Left lung (tissue), 14 donors: ENCODE measurements at places on chromosomes 6 and 20.

DNA sequence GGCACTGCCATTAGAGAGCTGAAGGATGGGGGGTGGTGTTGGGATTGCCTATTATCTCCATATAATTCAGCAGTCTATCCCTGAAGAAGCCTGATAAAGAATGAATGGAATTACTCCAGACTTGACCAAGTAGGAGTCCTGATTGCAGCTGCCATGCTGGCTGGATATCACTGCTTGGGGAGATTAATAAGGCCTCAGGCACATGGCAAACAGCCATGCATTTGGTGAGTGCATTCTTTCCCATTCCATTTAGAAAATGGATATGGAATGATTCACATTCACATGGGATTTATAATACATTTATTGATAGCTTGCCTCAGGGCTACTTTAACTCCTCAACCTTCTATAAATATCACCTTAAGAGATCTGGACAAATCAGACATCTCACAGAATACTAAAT lies 49.6 kb upstream of the HLA-A start:
- no peak for DNase-seq

- DNase-seq, result no peak
Measured at GRCh38 chr6:36697481-36697903, at the start of gene RAB44. TSS of gene RAB44 (plus strand) at chr6:36697826. CDS start at chr6:36704236, 6,410 bp downstream.

DNA sequence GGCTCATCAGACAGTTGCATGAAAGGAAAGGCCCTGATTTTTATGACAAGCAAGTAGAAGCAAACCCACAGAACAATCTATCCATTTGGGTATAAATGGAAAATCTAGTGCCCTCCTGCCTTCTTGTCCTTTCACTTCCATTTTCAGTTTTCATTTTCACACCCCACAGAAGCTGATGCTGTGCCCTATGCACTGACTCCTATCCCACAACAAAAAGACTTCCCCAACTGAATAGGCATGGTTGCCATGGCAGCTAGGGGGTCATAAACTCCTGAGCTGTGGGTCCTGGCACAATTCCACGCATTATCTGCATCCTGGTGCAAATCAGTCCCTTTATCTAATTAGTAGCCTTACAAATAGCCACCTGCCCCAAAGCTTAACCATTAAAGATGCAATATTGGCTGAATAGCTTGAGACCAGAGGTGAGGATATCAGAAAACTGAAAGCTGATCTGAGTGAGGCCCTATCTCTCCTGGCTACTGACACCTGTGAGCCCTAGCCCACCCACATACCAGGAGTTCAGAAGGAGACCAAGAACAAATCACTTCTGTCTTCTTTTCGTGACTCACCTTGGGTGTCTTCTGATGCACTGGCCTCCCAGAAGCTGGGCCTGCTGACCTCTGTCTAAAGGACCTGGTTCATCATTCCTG lies 34.9 kb upstream of the HEY2 start:
- DNase-seq, result no peak

DNA sequence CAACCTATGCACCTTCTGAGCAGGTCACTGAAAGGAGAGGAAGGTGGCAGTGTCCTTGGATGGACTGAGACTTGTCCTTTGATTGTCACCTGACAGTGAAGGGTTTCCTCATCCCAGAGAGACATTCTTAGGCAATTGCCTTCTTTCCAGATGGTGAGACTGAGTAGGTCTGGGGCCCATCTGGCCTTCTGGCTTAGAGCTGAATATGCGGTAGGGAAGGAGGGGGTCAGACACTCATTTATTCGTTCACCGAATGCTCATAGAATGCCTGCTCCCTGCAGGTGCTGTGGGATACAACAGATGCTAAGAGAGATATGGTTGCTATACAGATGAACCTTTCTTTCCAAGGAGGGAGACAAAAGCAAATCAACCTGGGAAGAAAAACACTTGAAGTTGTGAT lies 76.8 kb downstream of the BMP6 start:
- no peak for DNase-seq

- no peak for DNase-seq
Measured at GRCh38 chr6:134177236-134177635, 124.8 kb upstream of the SLC2A12 start.

GRCh38 chr6:166655251-166655650 lies 28.2 kb upstream of the RPS6KA2 start:
- no peak for DNase-seq

DNA sequence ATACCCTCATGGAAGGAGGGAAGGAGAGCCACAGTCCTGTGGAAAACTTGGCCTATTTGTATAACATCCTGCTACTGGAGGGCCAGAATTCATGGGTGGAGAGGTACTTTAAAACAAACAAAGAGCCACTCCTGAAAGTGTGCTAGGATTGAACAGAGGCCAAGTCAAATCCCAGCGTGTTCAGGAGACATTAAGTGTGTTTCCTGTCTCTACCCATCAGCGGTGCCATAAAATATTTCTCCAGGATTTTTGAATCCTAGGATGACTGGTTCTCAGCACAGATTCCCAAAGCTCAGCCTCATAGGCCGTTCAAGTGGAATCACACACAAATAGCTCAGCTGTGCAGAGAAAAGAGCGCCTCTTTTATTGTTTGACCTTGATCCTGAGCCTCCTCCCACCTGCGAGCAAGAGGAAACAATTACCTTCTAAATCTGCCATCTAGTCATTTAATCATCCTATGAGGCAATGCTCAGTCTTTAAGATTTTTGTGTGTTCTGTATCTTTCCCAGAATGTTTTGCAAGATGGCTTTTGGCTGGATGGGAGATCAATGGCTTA lies 31.8 kb upstream of the RALGAPA2 start:
- no peak for DNase-seq

DNA sequence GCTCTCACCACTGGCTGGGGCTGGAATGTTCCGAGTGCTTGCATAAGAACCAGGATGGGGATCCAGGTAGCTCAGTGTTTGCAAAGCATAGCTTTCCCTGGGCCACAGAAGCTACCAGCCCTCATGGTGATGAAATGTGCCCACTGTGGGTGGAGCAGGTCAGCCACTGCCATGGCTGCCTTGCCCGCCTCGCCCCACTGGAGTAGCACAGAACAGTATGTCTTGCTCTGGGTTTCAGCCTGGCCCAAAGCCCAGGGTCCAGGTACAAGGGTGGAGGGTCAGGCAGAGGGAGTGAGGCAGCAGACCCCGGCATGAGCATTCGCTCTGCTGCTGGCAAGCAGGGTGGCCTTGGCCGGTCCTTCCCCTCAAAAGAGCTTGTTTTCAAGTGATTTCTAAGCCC lies 34.7 kb downstream of the KCNK17 start:
- DNase-seq, result no peak

DNA sequence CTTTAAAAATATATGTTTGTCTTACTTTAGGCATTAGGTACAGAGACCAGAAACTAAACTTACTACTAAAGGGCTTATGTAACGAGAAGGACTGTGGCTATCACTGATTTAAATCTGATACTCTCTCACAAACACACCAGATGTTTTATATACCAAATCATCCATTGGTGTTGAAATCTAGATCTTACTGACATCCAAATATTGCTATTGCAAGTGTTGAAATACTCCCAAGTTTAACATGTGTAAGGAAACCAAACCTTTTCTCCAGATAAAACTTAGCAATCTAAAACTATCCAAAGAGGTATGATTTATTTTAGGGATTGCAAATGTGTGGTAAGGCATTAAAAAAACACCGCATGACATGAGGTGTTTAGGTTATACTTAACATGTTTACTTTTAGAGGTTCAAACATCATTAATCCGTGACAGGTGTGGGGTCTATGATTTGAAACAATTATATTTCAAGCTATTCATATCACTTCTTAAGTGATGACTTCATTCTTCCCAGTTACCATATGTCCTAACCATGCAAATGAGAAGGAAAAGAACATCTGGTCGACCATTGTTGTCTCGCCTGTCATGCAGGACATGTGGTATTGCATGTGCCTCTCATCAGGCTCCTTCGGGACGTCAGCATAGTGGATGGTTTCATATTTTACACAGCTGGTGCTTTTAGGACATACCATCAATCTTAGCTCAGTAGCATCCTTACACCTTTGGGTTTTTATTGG lies 168.3 kb upstream of the SPACA1 start:
- DNase-seq, result no peak

- DNase-seq, result no peak
Measured at GRCh38 chr6:158013904-158014504, 32.3 kb downstream of the SYNJ2 start.

- no peak for DNase-seq
Measured at GRCh38 chr6:92376691-92377090, 1042.7 kb downstream of the EPHA7 start.

GRCh38 chr6:30612687-30613248 lies 4.3 kb downstream of the PPP1R10 start:
- no peak for DNase-seq

DNA sequence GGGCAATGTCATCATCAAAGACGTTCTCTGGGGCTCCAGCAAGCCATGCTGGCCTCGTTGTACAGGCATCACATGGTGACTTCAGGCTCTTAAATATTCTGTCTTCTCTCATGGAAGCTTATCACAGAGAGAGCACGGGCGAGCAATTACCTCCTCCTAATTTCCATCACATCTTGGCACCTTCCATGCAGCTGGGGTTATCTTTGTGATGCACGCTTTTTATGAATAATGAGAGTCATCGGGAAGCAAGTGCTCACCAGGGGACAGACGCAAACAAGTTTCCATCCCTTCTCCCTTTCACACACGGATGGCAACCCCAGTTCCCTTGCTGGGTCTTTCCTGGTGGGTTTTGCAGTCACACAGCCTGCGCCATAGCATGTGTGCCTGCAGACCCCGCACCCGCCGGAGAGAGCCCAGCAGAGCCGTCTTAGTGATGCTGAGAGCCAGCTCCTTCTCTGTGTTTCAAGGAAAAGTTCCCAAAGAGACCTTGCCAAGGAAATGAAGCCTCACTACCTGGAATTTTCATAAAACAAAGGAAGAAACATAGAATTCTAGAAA lies 116.3 kb upstream of the AFDN start:
- DNase-seq, result no peak

DNA sequence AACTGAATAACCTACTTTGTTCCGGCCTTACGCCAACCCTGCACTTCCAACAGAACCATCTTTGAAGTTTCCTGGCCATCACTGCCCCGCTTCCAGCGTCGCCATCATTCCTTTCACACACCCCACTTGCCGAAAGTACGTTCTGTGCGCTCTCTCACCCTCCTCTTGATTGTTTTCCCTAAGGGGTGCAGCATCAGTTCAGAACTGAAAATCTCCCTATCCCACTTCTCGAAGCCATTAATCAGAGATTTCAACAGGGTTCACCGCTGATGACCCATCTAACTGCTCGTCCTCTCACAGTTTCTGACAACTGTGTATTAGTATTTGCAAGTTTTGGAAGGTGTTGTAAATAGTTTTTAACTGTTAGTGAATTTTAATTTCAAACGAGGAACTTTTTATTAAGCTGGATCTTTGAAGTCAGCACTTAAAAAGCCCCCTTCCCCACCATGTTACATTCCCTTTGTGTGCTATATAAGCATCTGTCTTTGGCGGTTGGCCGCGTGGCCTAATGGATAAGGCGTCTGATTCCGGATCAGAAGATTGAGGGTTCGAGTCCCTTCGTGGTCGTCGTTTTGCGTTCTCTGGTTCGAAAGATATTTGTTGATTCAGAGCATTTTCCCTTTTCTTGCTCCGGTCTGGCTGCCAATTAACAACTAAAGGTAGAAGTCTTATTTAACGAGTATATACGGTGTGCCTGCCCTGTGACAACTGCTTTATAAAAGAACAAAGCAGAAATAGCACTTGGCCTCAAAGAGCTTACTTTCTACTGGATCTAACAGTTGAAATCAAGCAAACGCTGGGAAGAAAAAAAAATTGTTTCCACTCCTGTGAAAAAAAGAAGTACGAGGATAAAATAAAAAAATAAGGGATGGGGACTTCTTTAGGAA lies 42.6 kb downstream of the TRIM27 start:
- DNase-seq, result no peak

DNA sequence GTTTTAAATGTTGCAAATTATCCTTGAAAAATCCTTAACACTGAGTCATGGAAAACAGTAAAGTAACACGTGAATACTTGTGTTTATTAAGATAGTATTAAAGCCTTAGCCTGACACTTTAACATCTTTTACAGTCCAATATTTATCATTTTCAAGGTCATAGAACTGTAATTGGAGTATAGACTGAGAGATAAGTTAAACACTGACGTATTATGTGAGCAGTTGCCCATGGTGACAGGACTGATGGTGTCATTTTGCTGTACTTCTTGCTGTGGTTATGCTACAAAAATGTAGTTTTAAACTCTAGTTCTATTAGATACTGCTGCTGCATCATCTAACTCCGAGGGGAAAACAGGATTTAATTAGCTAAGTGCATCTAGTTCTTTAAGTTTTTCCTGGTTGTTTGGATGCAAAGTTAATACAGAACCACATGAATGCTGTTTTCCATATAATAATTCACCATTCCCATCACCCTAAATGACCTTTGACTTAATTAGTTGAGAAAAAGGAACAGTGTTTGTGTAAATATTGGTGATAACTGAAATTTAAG lies 37.8 kb downstream of the SLC2A12 start:
- no peak for DNase-seq

GRCh38 chr6:491233-491632 lies 99.7 kb downstream of the IRF4 start:
- no peak for DNase-seq

DNA sequence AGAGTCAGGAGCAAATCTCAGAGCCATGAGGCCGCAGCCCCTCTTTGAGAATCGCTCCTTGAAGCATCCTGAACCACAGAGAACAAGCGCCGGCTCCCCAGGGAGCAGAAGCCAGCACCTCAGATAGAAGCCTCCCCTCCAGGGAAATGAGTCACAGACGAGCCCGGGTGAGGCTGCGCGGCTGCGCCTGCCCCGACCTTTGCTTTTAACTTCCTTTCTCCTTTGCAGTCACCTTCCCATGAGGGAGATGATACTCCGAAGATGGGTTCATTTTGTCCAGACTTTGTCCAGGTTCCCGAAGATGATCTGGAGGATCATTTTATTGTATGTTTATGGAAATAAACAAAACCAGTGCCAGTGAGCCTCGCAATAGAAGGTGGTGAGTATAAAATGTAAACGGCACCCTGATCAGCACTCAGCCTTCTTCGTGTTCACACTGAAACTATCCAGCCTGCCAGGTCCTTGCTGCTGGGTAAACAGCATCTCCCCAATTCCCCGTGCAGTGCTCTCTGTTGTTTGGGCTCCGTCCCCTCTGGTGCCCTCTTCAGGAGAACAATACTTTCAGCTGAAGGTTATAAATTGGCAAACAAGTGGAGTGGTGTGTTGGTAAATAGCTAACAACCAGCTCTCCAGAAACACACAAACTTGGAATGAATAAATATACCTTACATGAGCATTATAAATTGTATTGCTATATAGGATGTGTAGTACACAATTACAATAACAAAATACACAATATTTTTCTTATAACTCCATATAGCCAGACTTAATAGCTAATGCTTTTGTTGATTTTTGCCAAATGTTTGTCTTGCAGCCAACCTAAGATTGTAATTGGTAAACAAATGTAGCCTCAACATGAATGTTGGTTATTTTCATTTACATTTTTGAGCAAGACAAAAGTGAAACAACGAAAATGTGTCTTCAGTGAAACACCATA lies 41.4 kb upstream of the TMEM181 start:
- peak; percentile 66 for DNase-seq

GRCh38 chr6:42729731-42730130 lies 7.3 kb upstream of the PRPH2 start:
- DNase-seq, result no peak
